ENCODE measurements at places on chromosomes 2 and 18.

DNA sequence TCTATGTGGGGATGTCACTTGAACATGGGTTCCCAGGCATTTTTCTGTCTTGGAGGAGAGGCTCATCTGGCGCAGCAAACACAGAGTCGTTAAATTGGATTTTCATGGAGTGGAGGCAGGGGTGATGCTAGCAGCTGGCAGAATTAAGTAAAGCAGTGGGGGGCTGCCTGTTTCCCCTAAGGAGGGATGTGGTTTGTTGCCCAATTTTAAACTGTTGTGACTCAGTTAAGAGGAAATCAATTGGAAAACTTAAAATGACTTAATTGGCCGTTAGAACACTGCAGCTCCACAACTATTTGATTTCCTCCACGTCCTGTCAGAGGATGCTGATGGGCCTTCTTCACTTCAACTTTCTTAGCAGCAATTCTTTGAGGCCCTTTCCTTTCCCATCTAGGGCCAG lies 354.1 kb upstream of the ATP5MC3 start:
- no peak for DNase-seq

- no peak for DNase-seq
Measured at GRCh38 chr2:219439506-219439905, 4.9 kb downstream of the SPEG start.

DNA sequence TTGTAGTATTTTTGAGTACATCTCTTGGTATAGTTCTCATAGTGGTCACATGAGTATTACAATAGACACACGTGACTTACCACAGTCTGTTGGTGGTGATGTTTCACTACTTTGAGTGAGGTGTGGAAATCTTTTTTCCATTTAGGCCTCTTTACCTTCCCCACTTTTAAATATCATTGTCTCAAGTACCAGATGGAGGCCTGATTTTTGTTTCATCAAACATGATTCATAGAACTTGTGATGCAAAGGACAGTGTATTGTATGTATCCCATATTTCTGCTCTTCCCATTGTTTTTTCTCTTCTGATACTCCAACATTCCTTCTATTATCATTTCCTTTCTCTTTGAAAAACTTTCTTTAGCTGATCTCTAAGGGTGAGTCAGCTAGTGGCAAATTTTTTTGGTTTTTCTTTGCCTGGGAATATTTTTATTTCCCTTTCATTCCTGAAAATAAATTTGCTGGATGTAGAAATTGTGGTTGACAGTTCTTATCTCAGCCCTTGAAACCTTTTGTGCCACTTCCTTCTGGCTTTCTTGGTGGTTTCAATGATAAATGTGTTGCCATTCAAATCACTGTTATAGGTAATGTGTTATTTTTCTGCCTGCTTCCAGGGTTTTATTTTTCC lies 32.8 kb downstream of the RFX8 start:
- DNase-seq: no peak

DNA sequence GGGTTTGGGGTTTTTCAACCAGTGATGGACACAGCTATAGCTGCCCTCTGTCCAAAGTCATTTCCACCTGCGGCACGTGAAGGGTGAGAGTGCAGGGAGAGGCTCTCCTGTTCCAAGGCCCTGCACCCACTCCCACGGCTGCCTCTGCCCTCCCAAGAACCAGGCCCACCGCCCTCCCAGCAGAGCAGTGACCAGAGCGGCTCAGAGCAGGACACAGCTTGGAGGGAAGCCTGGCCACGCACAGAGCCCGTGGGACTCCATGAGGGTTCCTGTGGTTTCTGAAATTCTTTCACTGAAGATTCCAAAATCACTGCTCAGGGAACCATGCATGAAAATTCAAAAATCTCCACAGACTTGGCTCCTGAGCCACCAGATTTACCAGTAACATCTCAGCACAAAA lies 67.3 kb upstream of the SALL3 start:
- no peak for DNase-seq

GRCh38 chr2:119699016-119699606 lies 20.1 kb downstream of the TMEM177 start:
- no peak for DNase-seq
